ENCODE measurements at places on chromosomes 16 and 17.

DNA sequence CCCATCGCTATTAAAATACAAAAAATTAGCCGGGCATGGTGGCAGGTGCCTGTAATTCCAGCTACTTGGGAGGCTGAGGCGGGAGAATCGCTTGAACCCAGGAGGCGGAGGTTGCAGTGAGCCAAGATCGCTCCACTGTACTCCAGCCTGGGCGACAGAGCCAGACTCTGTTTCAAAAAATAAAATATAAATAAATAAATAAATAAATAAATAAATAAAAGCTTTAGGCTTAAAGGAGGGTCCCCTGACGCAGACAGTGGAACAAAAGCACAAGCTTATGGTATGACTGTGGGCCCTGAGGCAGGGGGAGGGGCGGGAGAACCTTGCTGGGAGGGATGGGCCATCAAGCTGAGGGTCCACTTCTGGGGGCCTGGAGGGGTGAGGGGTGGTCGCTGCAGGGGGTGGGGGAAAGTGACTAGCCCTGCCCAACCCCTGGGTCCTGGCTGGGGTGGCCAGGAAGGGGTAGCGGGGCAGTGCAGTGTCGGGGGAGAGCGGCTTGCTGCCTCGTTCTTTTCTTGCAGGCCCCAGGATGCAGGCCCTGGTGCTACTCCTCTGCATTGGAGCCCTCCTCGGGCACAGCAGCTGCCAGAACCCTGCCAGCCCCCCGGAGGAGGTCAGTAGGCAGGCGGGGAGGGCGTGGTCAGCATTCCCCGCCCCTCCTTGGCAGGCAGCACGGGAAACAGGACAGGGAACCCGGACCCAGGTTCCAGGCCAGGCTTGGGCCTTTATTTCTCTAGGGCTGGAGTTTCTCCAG, 4.7 kb downstream of the SERPINF1 start:
- no peak for DNase-seq

- no peak for DNase-seq
These were observed 2.2 kb downstream of the C16orf95 start for GRCh38 chr16:87314990-87315420.

GRCh38 chr17:82489117-82489516, 30.4 kb upstream of the FOXK2 start:
- no peak for DNase-seq

DNA sequence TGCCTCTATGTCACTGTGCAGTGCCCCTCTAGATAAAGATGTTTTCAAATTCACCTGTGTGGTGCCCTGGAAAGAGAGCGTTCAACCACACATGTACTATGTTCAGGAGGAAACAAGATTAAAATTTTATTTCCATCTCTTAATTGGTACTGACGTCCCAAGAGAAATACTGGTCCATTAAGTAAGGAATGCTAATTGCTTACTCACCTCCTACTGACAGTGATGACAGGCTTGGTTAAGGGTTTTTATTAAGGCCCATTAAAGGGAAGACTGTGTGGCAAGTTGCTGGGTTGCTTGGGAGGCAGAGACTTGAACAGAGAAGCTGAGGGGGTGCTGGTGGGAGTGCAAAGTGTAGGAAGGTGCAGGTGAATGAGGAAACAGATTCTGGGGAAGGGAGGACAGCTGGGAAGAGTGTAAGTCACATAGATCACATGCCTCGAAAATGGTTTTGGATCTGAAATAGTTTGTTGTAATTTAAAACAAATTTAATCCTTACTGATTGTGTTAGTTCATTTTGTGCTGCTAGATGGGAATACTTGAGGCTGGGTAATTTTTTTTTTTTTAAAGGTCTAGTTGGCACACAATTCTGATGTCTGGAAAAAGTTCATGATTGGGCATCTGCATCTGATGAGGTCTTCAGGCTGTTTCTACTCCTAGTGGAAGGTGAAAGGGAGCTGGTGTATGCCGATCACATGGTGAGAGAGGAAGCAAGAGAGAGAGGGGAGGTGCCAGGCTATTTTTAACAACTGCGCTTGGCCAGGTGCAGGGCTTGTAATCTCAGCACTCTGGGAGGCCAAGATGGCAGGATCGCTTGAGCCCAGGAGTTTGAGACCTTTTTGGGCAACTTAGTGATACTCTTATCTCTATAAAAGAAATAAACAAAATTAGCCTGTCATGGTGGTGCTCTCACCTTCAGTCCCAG, 140.5 kb downstream of the CACNG3 start:
- no peak for DNase-seq

DNA sequence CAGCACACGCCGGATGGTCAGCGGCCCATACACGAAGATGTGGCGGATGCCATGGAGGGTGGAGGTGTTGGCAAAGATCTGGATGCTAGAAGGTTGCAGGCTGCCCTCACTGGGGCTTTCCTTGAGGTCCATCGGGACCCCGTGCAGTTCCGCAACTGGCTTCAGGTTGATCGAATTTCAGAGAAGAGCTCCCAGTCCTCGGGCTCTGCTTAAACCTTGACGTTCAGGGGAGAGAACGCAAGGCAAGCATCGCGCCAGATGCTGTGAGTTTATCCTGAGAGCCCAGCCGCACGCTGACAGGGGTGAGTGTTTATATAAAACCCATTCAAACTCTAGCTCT, 98.7 kb upstream of the CCL2 start:
- DNase-seq, result no peak

DNA sequence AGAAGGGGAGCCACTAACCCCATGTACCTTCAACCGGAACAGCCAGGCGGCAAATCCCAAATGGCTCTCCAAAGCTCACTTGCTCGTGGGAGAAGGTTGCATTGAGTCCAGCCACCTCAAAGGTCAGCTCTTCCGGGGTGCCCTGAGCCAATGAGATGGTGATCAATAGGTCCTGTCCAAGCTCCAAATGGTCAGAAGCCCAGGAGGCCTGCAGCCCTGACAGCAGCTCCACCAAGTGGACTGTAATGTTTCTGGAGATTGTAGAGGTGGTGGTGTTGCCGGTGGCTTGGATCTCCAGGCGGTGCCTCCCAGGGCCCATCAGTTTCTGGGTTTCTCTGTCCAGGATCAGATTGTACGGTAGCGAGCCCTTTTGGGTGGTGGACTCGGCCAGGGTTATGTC, 39.9 kb upstream of the BCO1 start:
- no peak for DNase-seq

GRCh38 chr16:67242138-67242730, 5.0 kb downstream of the FHOD1 start:
- no peak for DNase-seq

DNA sequence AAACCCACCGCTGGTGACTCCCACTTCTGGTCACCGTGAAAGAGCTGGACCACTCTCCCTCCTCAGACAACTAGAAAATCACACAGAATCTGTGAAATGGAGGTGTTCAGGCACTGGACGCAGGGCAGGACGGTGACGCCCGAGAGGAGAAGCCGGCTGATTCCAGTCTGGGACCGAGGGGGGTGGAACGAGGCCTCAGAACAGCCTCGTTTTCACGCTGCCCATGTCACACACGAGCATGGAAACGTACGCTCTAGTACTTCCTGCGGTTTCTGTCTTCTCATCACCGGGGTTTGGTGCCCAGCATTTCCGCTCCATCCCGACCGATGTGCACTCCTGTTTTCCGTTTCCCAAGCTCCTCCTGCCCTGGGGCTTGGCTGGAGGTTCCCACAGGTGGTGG, 101.8 kb upstream of the METRNL start:
- DNase-seq, result no peak

DNA sequence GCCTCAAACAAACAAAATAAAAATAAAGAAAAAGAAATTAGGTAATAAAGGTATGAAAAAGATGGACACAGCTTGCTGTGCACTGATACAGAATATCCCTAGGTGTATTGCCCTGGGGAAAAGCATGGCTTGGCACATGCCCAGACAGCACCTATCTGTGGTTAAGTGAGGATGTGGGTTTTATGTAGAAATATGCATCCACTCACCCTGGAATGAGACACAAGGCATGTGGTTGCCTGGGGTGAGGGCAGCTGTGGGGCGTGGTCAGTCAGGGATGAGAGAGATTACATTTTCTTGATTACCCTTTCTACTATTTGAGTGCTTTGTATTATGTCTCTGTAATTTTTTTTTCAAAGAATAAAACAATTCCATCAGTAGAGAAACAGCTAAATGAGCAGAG, 6.9 kb downstream of the PLLP start:
- peak; percentile 50 for DNase-seq

GRCh38 chr17:39090908-39091665, 60.4 kb downstream of the PLXDC1 start:
- DNase-seq, result no peak

DNA sequence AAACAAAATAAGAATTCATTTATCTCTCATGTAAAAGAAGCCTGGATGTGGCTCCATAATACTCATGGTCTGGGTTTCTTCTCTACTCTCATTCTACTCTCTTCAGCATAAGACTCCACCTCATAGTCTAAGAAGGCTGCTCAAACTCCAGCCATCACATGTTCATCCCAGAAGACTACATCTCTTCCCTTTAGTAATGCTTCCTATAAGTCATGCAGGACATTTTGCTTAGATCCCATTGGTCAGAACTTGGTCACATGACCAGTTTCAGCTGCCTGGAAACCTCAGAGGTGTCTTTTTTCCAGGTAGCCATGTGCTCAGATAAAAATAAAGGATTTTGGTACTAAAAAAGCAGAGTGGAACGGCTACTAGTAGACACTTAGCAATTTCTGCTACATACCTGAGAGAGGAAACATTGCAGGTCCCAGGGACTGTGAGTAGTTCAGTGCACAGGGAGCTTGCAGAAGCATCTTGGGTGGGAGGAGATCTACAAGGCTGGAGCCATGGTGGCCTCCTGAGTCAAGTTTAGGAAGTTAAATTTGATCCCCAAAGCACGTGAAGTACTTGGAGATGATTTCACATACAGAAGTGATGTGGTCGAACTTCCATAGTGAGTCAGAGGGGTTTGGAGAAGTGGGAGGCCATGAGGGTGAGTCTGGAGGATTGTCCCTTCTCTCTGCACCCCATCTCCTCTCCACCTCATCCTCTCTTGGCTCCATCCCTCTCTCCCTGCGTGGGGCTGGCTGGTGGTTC, 110.2 kb downstream of the CCDC182 start:
- no peak for DNase-seq

GRCh38 chr16:59545721-59546120, 811.6 kb upstream of the GOT2 start:
- DNase-seq, result no peak

- no peak for DNase-seq
These were observed 15.6 kb downstream of the RFWD3 start for GRCh38 chr16:74650966-74651567.

GRCh38 chr17:73343739-73344454, 32.1 kb upstream of the CDC42EP4 start:
- DNase-seq, result no peak

- DNase-seq, result no peak
These were observed 28.0 kb downstream of the OR1D5 start for GRCh38 chr17:3035256-3035967.

- no peak for DNase-seq
These were observed 6.7 kb downstream of the NDUFAF8 start for GRCh38 chr17:81245665-81246342.

- DNase-seq, result no peak
These were observed 94.5 kb downstream of the CRISPLD2 start for GRCh38 chr16:84914273-84914672.

DNA sequence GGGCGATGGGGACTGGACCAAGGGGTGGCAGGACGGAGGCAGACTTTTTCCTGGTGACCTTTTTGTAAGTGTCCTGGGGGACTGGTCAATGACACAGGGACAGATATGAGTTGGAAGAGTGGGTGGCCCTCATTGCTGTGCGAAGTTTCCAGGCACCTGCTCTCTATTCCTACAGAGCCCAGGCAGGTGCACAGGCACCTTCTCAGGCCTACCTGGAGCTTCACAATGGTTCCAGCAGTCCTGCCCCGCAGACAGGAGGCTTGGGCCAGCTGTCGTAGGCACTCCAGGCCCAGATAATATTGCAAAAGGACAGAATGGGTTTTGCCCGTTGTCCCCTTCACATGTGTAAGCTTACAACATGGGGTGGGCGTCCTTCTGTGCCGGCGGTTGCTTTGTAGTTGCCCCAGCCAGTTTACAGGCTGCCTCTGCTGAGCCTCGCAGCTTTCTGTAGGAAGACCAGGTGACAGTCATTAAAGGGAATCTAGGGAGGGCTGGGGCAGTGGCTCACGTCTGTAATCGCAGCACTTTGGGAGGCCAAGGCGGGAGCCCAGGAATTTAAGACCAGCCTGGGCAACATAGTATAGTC, 84.3 kb downstream of the ARHGAP23 start:
- DNase-seq, result no peak

GRCh38 chr17:1493291-1493980, 950 bp upstream of the MYO1C start:
- DNase-seq, result no peak

- DNase-seq, result no peak
These were observed 31.3 kb upstream of the RASL10B start for GRCh38 chr17:35700150-35700549.

GRCh38 chr17:36524428-36524876, 10.2 kb downstream of the MYO19 start:
- DNase-seq, result no peak

DNA sequence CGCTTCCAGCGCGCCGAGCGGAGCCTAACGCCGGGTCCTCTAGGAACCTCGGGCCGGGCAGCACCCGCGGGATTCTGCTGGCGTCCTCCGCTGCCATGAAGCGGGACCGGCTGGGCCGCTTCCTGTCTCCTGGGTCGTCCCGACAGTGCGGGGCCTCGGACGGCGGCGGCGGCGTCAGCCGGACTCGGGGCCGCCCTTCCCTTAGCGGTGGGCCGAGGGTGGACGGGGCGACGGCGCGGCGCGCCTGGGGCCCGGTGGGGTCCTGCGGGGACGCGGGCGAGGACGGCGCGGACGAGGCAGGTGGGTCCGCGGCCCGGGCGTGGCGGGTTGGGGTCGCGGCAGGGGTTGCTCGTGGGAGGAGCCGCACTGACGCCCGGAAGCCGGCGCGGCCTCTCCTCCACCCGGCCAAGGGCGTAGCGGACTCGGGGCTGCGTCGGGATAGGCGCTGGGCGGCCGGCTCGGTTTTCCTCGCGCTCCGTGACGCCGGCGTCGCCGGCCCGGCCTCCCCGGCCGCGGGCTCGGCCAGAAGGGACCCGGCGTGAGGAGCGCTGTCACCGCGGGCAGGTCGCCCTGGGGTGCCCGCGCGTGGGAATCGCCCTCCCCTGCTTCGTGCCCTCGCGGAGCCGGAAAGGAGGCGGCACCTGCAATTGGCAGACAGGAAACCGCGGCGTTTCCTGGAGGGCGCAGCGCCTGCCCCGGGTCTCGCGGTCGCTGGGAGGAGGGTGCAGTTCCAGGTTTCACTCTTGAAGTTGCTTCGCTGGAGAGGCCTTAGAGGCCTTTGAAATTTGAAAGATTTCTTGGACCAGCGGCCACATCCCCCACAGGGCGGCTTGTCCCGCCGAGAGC, 432 bp downstream of the ZNF276 start:
- DNase-seq, result peak; percentile 81

DNA sequence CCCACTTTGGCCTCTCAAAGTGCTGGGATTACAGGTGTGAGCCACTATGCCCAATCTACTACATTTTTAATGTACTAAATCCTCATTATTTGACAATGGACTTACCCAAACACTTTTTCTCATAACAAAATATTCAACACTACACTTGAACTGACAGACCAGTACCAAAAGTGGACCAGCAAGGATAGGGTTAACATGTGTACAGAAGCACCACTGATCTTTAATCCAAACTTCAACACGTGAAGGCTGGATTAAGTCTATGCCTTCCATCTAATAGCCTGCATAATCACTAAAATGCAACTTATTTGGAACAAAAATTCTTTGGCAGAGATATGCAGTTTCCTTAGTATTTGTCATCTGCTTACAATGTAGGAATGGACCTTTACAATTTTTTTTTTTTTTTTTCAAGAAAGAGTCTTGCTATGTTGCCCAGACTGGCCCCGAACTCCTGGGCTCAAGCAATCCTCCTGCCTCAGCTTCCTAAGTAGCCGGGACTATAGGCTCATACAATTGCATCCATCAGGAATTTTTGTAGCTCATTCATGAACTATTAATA, 60.0 kb upstream of the BCAR1 start:
- DNase-seq, result no peak

GRCh38 chr17:62001105-62001504, 64.0 kb downstream of the MED13 start:
- DNase-seq, result no peak

Data from activated naive CD4-positive, alpha-beta T cell treated with anti-CD3 and anti-CD28 coated beads, Interleukin-2, amount 50 U/mL, for 16 hours (primary cell).